GM10248 (cell line): ENCODE measurements at places on chromosomes 2 and 18.

- DNase-seq: no peak
Observed at GRCh38 chr18:32920796-32921787, 148.3 kb upstream of the KLHL14 start.

GRCh38 chr18:8411492-8411891, 197.7 kb upstream of the RAB12 start:
- DNase-seq: no peak

- DNase-seq: no peak
Observed at GRCh38 chr2:166382448-166382847, 6.7 kb upstream of the SCN9A start.

DNA sequence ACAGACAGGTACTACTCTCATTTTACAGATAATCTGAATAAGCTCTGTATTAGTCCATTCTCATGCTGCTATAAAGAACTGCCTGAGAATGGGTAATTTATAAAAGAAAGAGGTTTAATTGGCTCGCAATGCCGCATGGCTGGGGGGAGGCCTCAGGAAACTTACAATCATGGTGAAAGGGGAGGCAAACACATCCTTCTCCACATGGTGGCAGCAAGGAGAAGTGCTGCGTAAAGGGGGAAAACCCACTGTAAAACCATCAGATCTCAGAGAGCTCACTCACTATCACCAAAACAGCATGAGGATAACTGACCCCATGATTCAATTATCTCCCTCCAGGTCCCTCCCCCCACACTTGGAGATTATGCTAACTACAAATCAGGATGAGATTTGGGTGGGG, 254.4 kb downstream of the KCNE4 start:
- DNase-seq: no peak

GRCh38 chr2:195721042-195721441, 64.0 kb downstream of the SLC39A10 start:
- DNase-seq: no peak

DNA sequence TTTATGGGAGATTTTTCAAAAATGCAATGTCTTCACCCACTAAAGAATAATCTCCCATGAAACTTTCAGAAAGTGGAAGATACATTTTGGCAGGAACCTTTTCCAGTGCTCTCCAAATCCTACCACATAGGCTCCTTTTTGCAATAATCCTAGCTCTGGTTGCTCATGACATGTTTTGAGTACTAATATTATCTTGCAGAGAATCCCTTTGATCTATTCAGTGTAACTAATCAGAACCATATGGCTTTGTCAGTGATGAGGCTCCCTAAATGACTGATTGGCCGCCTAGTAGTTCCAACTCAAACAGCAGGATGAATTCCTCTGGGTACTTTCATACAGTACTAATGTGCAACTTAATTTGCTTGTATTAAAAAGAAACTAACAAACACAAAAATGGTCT, 544.0 kb upstream of the FAM98A start:
- no peak for DNase-seq
